Caco-2 (cell line): ENCODE measurements at places on chromosomes 5 and 9. TPM values are rescaled to one million over a fixed set of nuclear protein-coding genes. Genes with fewer than 3 reads are reported as not detected.

FRMD3 gene
- 0.12 TPM in 1 of 2 replicates, not detected in the other for total RNA-seq

LCN10 gene
- not detected in 2 replicates for total RNA-seq

GRCh38 chr9:68437785-68438184 lies 81.4 kb downstream of the PGM5 start:
- DNase-seq = no peak

- no peak for DNase-seq
Observed at GRCh38 chr9:92745331-92745730, 19.3 kb downstream of the BICD2 start.

SPINK4 gene
- 0.97 and 2.1 TPM in 2 replicates for total RNA-seq

DNA sequence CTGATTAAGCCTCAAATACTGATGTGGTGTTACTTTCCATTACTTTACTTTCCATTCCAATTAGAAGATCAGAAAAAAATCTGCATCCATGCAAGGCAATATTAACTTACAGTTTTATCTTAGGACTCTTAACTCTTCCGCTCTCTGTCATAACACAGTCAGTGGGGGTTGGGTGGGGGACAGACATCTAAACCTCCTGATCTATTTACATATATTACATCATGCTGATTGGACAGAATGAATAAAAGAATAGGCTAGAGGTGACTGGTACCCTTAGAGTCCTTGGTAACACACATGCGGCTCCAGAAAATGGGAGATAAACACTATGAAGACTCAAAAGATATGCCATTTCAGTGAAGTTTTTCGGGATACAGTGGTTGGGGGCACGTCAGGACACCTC lies 27.6 kb downstream of the RAPGEF6 start:
- DNase-seq = no peak

HSPA4 gene
- 237 and 249 TPM in 2 replicates for total RNA-seq

ENTPD8 gene
- total RNA-seq = 8.5 and 8.6 TPM in 2 replicates

- DNase-seq = peak; percentile 24
Observed at GRCh38 chr5:92927291-92927778, 653.7 kb downstream of the NR2F1-AS1 start.

GFI1B gene
- total RNA-seq = 0.79 and 1.3 TPM in 2 replicates

GRCh38 chr5:77990020-77990419 lies 213.9 kb upstream of the TBCA start:
- no peak for DNase-seq

GPR151 gene
- not detected in 2 replicates for total RNA-seq

- no peak for DNase-seq
Observed at GRCh38 chr9:4095484-4095883, 204.4 kb downstream of the GLIS3 start.

GEMIN5 gene
- total RNA-seq = 20.7 and 22.7 TPM in 2 replicates

GRCh38 chr9:112020680-112021596 lies 124.3 kb downstream of the UGCG start:
- DNase-seq = no peak

DNA sequence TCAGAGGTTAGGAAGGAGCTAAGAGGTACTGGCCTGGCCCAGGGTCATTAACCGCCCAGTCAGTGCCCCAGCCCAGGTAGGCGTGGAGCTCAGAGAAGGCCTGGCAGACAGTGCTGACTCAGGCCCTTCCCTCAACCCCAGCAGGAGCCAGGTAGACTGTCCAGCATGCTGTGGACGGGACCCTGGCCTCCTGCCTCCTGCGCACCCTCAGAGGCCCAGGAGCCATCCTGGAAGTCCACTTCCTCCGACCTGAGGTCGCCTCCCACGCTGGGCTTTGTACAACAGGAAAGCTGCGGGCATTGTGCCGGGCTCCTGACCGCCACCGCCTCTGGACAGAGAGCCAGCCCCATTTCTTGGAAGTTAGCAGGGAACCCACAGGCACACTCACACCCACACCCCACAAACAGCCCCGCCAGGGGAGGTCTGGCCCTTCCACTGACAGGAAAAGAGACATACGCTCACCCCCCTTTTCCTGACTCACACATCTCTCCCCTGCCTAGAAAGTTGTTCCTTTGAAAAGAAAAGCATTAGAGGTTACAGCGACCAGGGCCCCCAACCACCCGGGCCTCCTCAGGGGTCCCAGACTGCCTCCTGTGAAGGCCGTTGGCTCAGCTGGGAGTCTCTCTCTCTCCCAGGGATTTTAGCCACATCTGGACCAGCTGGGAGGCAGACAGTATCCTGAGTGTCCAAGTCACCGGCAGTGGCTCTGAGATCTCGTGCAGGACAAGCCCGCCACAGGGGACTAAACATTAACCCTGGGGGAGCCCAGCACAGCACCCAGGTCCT lies 7.7 kb downstream of the RALGDS start:
- DNase-seq = no peak

VCAN gene
- 27.4 and 34.1 TPM in 2 replicates for total RNA-seq

DNA sequence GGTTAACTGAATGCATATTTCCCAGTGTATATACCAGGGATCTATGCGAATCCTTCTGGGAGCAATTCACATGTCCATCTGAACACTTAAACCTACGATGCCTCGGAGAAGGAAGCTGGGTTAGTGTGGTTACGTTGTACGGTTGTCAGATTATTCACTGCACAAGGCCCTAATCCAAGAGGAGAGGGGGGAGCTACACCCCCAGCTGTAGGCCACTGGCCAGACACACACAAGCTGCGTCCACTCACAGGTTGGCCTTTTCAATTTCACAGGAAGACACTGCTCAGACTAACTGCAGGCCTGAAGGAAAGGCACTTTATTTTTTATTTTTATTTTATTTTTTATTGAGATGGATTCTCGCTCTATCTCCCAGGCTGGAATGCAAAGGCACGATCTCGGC lies 184.5 kb upstream of the GNA14 start:
- DNase-seq = no peak

DNA sequence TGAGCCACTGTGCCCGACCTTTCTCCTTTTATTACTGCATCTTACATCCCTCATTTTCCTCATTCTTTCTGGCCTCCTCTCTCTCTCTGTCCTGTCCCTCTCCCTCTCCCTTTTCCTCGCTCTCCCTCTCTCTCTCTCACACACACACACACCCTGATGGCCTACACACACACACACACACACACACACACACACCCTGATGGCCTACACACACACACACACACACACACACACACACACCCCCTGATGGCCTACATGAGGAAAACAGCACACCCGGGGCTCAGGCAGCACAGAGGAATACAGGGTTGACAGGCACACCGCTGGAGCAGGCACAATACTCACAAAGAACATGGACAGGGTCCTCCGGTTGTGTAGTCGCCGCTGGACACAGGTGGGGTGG lies 3.8 kb upstream of the FCHSD1 start:
- no peak for DNase-seq

DNA sequence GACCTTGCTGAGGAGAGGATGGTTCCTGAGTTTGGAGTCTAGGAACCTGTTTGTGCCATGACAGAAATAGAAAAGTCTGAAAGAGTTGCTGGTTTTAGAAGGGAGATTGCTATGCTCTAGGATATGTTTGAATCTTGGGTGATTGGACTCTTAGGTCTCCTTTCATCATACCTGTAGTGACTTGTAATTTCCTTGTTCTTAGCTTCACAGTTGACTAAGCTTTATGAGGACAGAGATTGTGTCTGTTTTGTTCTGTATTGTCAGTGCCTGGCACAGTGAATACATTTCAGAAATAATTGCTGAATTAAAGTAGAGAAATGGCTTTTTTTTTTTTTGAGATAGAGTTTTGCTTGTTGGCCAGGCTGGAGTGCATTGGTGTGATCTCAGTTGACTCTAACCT lies 31.5 kb downstream of the GAPVD1 start:
- no peak for DNase-seq

KIAA0825 gene
- total RNA-seq = 0.26 and 0.50 TPM in 2 replicates

EQTN gene
- not detected in 2 replicates for total RNA-seq

DNA sequence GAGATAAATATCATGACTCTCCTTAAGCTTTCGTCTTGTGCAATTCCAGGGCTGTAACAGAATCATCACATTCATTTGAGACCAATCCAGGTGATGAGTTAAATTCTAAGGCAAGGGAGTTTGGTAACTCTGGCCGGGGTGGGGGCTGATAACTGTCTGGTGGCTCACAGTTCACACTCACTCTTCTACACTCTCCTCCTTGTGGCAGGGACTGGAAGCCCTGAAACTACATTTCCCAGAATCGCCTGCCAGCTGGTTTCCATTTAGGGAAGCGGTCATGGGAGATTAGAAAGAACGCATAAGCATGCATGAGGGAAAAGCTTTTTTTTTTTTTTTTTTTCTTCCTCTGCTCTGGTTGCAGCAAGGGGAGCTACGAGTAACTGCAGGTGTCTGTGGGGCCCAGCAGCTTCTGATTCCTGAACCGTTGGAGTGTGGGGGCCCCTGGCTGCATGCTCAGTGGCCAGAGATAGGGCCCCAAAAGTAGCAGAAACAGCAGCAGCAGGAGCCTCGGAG lies 154.8 kb upstream of the TBC1D2 start:
- DNase-seq = no peak

DNA sequence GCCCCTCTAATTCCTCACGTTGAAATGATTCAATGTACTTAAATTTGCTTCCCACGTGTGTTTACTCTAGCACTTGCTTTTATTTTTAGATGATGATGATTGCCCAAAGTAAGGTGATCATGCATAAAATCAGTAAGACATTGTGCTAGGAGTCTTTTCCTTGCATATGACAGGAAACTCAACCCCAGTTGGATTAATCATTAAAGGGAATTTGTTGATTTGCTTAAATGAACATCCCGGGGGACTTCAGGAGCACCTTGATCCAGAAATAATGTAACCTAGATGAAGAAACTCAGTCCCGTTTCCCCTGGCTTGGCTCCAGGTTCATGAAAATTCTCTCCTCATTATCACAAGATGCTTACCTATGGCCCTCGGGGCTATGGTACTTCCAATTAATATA lies 106.1 kb upstream of the STC2 start:
- DNase-seq = no peak

- DNase-seq = no peak
Observed at GRCh38 chr5:115543365-115544042, 1.1 kb downstream of the FEM1C start.

- DNase-seq = no peak
Observed at GRCh38 chr5:170525470-170526211, 21.8 kb downstream of the KCNIP1 start.

TTC23L gene
- total RNA-seq = 0.09 and 0.72 TPM in 2 replicates

- no peak for DNase-seq
Observed at GRCh38 chr9:116685166-116685565, 1.9 kb upstream of the TRIM32 start.

DNA sequence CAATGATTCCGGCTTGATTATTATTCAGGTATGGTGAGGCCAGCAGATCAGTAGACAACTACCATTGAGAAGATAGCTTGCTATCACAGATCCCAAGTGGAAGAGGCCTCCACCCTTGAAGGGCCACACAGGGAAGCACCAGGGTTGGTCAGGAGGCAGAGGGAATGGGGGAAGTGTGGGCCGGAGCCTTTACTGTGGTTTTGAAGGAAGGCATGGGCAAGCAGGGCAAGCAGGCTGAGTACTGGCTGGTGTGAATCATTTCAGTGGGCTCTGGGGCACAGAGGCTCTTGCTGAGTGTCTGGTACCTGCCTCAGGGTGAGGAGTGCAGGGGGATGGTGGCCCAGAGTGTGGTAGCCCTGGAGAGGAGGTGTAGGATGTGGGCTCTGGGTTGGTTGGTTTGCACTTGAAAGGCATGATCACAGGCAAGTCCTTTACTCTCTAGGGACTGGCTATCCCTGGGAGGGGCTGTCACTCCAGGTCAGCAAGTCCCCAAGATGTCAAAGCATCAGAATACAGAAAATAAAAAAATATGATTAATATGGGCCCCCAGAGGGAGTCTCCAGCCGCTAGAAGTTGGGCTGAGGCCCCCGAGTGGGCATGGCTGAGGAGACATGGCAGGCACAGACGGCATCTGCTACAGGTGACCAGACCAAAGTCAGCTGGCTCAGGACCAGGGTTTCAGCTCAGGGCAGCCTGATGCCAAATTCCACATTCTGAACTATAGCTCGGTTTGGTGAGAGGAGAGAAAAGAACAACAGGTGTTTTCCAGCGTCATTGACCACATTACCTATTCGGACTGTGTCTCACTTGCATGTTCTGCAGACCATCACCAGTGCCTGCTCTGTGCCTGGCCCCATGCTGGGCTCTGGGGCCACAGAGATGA lies 9.7 kb upstream of the SUSD3 start:
- DNase-seq = no peak

GRCh38 chr5:179797741-179798140 lies 4.0 kb downstream of the LTC4S start:
- no peak for DNase-seq

- no peak for DNase-seq
Observed at GRCh38 chr9:89439571-89439970, 58.3 kb downstream of the SEMA4D start.

DNA sequence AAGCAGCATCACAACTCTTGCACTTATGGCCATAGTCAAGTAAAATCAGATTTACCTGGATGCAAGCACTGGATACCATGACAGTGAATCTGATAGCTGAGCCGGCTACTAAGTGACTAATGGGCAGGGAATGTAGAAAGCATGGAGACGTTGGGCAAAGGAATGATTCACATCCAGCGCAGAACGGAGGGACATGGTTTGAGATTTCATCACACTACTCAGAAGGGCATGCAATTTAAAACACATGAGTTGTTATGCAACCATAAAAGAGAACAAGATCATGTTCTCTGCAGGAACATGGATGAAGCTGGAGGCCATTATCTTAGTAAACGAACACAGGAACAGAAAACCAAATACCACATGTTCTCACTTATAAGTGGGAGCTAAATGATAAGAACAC lies 169.1 kb upstream of the PIK3R1 start:
- DNase-seq = no peak

FOXD4L4 gene
- 0.26 and 0.32 TPM in 2 replicates for total RNA-seq

GMCL2 gene
- total RNA-seq = not detected in 2 replicates

DNA sequence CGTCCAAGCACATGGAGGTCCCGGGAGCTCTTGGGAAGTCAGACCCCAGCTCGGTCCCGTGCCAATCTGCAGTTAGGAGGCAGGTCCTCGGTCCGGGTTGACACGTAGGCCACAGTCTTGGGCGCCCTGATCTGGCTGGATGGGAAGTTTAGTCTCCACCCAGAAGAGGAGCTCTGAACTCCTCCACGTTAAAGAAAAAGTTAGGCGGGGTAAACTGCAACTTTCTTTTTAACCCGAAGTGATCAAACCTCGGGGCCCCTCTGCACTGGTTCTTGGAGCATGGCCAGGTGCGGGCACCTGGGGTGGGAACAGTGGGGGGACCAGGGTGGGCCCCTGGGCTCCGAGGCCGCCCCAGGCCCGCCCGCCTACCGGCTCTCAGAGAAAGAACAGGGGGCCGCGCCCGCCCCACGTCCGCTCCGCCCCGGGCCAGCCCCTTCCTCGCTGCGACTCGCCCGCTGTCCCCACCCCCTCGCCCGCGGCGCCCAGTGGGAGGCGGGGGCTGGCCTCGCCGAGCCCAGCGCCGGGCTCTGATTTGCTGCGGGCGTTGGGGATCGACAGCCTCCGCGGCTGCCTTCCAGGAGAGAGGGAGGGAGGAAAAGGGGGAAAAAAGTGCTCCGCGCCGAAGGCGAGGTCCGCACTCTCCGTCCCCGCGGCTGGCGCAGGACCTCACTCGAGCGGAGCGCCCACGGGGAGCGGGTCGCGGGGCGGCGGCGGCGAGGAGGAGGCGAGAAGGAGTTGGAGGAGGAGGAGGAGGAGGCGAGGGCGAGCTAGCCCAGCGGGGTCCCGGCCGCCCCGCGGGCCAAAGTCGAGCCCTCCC lies at the start of gene COL5A1:
Gene COL5A1 (plus strand): TSS at position 631 of the 817 bp plus-strand sequence. CDS start 385 bp downstream, outside the sequence.
- DNase-seq = peak; percentile 90

DNA sequence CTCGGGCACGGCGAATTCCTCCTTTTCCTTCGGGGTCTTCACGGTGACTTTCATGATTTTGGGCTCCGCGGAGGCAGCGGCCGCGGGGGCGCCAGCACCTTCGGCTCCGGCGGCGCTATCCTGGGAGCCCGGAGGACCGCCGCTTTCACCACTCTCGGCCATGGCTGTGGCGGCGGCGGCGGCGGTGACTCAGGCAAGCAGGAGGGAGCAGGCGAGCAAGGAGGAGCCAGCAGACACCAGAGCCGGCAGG lies 315 bp downstream of the UBQLN1 start:
- no peak for DNase-seq
